ENCODE measurements at places on chromosomes 7 and 10.

DNA sequence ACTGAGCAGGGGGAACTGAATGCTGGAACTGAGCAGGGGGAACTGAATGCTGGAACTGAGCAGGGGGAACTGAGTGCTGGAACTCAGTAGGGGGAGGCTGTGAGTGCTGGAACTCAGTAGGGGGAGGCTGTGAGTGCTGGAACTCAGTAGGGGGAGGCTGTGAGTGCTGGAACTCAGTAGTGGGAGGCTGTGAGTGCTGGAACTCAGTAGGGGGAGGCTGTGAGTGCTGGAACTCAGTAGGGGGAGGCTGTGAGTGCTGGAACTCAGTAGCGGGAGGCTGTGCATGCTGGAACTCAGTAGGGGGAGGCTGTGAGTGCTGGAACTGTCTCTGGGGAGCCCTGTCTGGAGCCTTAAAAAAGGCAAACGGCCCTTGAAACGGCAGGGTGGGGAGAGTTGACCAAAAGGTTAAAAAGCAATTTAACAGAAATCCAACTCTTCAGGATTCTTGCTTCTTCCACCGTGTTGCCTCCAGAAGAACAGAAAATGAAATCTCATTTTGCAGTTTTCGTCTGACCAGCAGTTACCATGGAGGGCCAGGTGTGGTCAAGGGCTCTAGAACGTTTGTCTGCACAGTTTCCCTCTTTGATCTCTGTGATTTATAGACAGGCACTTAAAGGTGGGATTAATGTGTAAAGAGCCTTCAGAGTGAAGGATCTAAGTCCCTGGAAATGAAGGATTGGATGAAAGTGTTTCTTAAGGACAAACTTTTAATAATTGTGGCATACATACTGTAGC is 19.1 kb downstream of the DOCK1 start:
- DNase-seq: no peak

DNA sequence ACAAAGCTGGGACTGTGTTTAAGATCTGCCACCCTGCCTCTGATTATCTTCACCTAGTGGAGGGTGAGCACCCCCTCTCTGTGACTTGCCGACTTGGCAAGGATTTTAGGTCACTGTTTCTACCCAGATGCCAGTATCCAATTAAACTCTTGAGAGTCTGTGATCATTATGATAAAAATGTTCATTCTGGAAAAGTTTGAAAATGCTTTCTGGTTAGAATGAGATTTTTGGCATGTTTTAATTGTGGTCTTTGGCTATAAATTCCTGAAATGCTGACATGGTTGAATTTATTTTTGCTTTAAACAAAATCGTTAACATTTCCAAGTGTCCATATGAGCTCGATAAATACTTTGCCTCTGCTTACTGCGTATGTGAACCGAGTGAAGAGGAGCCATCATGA is 221.4 kb downstream of the BICC1 start:
- no peak for DNase-seq

DNA sequence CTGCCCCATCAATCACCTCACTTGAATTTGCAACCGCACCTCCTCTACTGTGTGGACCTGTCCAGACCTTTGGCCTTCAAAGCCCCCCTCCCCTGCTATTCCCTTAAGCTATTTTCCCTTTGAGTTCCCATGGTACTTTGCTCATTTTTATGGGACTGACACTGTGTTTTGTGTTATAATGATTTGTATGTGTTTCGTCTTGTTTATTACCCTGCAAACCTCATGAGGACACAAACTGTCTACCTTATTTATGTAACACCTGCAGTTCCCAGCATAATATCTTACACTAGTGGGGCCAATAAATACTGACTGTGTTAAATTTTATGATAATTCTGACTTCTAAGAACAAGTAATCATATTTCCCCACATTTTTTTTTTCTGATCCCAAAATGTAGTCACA is 70.6 kb downstream of the CLEC2L start:
- DNase-seq: no peak

GRCh38 chr7:1844336-1844950 is 174.4 kb downstream of the ELFN1 start:
- DNase-seq: no peak

- no peak for DNase-seq
Measured at GRCh38 chr7:90897961-90898469, 301.9 kb downstream of the CDK14 start.

DNA sequence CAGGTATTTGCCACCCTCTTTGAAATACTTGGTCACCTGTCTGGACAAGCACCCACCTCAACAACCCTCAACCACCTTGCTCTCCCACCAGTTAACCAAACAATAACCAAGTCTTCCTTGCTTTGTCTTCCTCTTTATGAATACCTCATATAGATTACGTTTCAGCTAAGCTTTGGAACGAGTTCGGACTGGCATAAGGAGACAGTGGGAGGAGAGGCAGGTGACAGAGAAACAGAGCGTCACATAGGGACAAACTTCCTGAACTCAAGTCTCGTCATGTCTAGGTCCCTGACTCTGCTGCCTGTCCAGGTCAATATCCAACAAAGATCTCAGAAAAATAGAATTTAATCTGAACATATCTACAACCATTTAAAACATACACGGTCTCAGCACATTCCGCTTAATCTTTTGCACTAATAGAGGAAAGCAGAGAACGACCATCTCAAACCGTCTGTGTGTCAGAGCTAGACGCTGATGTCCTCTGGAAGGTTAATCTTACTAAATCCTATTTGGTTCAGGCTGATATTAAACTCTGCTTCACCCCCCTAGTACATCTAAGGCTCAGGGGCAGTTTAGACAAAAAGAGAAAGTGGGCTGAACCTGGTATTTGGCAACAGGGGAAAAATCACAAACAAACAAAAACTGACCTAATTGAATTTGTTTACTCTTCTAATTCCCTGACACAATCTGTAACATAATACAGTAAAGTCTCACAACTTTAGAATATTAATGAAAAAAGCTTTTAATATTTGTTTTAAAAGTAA is 26.4 kb upstream of the SVOPL start:
- no peak for DNase-seq

GRCh38 chr7:143385891-143386781 is 5.0 kb downstream of the ZYX start:
- DNase-seq: no peak

DNA sequence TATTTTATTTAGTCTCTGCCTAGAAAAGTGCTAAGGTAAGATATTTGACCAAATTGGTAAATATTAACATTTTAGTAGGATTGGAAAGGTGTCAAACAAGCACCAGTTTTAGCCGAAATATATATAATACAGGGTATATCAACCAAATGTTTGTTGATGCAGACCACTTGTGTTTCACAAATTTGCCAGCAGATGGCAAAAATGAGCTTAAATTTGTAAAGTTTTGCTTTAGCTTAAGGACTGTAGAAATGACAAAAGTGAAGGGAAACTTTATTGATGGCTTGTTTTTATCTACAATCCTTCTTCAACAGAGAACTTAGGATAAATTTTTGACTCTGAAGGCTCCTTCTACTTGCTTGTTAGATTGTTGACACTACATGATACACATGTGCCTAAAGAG is 4.8 kb upstream of the POLR1F start:
- DNase-seq: peak; percentile 20

- DNase-seq: no peak
Measured at GRCh38 chr7:631291-631711, 95.2 kb upstream of the DNAAF5 start.

- no peak for DNase-seq
Measured at GRCh38 chr10:21463436-21463835, 62.0 kb downstream of the SKIDA1 start.
